ENCODE measurements at places on chromosomes 5 and 9. TPM values are rescaled to one million over a fixed set of nuclear protein-coding genes. Genes with fewer than 3 reads are reported as not detected.

GRCh38 chr5:154837009-154837901 lies 13.1 kb downstream of the FAXDC2 start:
- peaks cover 42% of the 10 kb centered on the region for H3K36me3 ChIP-seq
- no peak overlapping the region for H3K4me3 ChIP-seq
- no peak overlapping the region for H3K27ac ChIP-seq
- no peak for DNase-seq
- peaks cover 18% of the 10 kb centered on the region for H3K4me1 ChIP-seq
- H3K27me3 ChIP-seq = no peaks in the 10 kb centered on the region

DNA sequence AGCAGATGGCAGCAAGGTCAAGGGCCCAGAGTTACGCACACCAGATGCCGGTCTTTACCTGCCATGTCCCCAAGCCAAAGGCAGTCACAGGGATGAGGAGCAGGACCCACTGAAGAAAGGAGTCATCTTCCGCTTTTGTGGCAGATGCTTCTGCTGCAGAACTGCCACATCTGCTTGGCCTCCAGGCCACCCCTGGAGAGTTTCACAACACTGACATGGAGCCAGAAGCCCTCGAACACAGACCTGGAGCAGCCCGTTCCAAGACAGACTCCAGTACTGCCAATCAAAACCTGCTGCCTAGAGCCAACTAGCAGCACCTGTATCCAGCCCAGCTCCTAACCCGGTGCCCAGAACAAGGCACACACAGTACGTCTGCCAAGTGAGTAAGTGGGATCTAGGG lies 1.5 kb downstream of the SURF1 start:
- no peak overlapping the region for H3K27ac ChIP-seq
- H3K36me3 ChIP-seq = peaks cover 54% of the 10 kb centered on the region
- no peaks in the 10 kb centered on the region for H3K27me3 ChIP-seq
- no peak for DNase-seq
- no peak overlapping the region for H3K4me3 ChIP-seq

Gene SHISAL2B
- not detected for total RNA-seq

- DNase-seq = no peak
- H3K4me3 ChIP-seq = no peak overlapping the region
- H3K27me3 ChIP-seq = no peaks in the 10 kb centered on the region
- no peak overlapping the region for H3K27ac ChIP-seq
Observed at GRCh38 chr9:82024908-82025307, 36.3 kb downstream of the SPATA31D1 start.
